ENCODE measurements at places on chromosomes 7 and 10. TPM values are rescaled to one million over a fixed set of nuclear protein-coding genes. Genes with fewer than 3 reads are reported as not detected.

The RBM17 gene
- total RNA-seq, result 40.2 TPM

The ARHGEF35 gene
- total RNA-seq, result 0.84 TPM

The CCDC172 gene
- not detected for total RNA-seq

The ZNF488 gene
- total RNA-seq, result not detected

The CCNY gene
- 30.9 TPM for total RNA-seq

The ARF5 gene
- total RNA-seq, result 112 TPM

The GSDME gene
- 6.5 TPM for total RNA-seq

The OPN4 gene
- not detected for total RNA-seq

The TAS2R4 gene
- 1.3 TPM for total RNA-seq

The PAX4 gene
- not detected for total RNA-seq

The SPDYE5 gene
- not detected for total RNA-seq

The MEOX2 gene
- not detected for total RNA-seq

The UTF1 gene
- not detected for total RNA-seq

The IL15RA gene
- total RNA-seq, result 13.3 TPM

The HTR5A gene
- not detected for total RNA-seq

The ERVW-1 gene
- not detected for total RNA-seq

The ITPRID1 gene
- total RNA-seq, result not detected

The ACHE gene
- total RNA-seq, result 0.27 TPM

The AFAP1L2 gene
- total RNA-seq, result 0.06 TPM

The AGBL3 gene
- total RNA-seq, result 2.6 TPM

The ACSL5 gene
- total RNA-seq, result not detected

The RADIL gene
- total RNA-seq, result 13.1 TPM

The EPO gene
- not detected for total RNA-seq

The ZWINT gene
- total RNA-seq, result 53.2 TPM

The MORN4 gene
- total RNA-seq, result 19.5 TPM

The CPA2 gene
- total RNA-seq, result 0.75 TPM

The AGMO gene
- not detected for total RNA-seq

The LRGUK gene
- 0.15 TPM for total RNA-seq

The LAMB4 gene
- 0.59 TPM for total RNA-seq

The VAX1 gene
- total RNA-seq, result 0.25 TPM

The GRID2IP gene
- not detected for total RNA-seq

The SYCE1 gene
- total RNA-seq, result not detected

The ADAMTS14 gene
- not detected for total RNA-seq

The NEUROD6 gene
- not detected for total RNA-seq

The OR9A2 gene
- not detected for total RNA-seq

The CHN2 gene
- total RNA-seq, result 3.6 TPM

The GSTO2 gene
- 86.5 TPM for total RNA-seq

The KLHL7 gene
- 50.9 TPM for total RNA-seq

The CLRN3 gene
- not detected for total RNA-seq

The ATP6V0A4 gene
- total RNA-seq, result 0.23 TPM

The ATE1 gene
- 40.7 TPM for total RNA-seq

The LRMDA gene
- total RNA-seq, result 0.95 TPM

The KAZALD1 gene
- 36.1 TPM for total RNA-seq

The PON1 gene
- total RNA-seq, result not detected

The RGR gene
- total RNA-seq, result not detected

The EVX1 gene
- 0.12 TPM for total RNA-seq

The CYP3A7 gene
- total RNA-seq, result not detected

Data from NCI-H460 (cell line).